ENCODE measurements at places on chromosomes 4 and X.
A peak's percentile ranks its signal among the peaks of the same experiment; 100 is the strongest.

- no peak for DNase-seq
These were observed 109.5 kb downstream of the TAB3 start for GRCh38 chrX:30779453-30780030.

DNA sequence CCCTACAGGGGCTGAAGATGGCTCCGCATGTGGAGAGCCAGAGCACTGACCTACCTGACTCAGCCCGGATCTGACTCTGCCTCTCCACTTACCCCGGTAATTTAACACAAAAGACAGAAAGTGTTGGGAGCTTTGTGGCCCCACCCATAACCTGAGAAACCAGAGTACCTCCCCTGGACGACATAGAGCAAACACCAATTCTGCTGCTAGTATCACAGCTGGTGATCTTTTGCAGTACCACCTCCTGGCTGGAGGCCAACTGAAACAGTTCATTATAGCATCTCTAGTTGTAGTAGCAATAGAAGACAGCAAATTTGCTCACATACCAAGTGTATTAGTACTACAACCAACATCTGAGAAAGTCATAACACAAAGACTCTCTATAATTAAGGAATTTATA is 443.9 kb downstream of the KLHL4 start:
- DNase-seq, result no peak

- DNase-seq, result peak; percentile 9
These were observed 306.7 kb upstream of the MAOA start for GRCh38 chrX:43349363-43349762.

GRCh38 chr4:165481053-165481835 is 102.4 kb downstream of the CPE start:
- no peak for DNase-seq

- DNase-seq, result no peak
These were observed 145.5 kb upstream of the NAP1L5 start for GRCh38 chr4:88843067-88843685.

DNA sequence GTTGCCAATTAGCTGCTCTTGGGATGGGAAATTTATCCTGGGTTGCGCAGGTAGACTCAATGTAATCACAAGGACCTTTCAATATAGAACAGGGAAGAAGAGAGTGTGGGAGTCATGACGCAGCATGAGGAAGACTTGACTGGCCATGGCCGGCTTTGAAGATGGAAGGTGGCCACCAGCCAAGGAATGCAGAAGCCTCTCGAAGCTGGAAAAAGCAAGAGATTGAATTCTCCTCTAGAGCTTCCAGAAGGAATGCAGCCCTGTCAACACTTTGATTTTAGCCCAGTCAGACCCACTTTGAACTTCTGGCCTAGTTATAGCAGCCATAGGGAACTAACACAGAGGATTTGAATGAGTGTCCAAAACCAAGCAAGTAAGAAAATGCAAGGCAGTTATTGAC is 14.7 kb upstream of the SH3KBP1 start:
- DNase-seq, result peak; percentile 33

- DNase-seq, result peak; percentile 41
These were observed at the start of gene SLC10A4 for GRCh38 chr4:48483006-48483776. TSS of gene SLC10A4 (plus strand) at chr4:48483343. CDS start at chr4:48483562, 219 bp downstream.

DNA sequence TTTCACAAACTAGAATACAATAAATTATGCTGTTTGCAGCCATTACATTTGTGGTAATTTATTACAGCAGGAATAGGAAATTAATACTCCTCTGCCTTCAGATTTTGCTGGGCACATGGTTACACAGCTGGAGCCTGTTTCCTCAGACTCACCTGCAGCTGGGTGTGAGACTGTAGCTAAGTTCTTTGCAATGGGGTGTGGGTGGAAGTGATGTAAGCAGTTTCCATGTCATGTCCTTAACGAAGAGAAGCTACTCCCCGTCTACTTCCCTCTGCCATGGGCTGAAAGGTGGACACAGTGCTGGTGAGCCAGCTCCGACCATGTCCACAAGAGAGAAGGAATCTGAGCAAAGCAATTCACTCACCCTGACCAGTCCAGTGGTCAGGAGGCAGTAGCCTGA is 18.2 kb downstream of the SH3KBP1 start:
- no peak for DNase-seq

- no peak for DNase-seq
These were observed 76.0 kb upstream of the MXD4 start for GRCh38 chr4:2337896-2338295.

DNA sequence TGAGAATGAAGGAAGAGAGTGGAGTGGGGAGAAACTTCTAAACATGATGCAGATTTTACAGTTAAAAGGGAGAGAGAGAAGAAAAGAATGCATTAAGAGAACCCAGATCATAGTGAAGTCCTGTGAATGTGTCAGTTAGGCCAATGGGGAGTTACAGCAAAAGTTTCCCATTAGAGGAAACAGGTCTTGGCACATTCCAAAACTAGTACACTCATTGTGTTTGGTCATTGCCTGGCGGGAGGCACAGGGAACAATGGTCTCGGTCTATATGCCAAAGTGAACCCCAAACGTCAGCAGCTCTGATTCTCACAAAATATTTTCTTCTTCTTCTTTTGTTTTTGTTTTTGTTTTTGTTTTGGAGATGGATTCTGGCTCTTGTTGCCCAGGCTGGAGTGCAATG is 284.5 kb upstream of the CTSO start:
- DNase-seq, result no peak

- no peak for DNase-seq
These were observed 5.3 kb downstream of the NPNT start for GRCh38 chr4:105900541-105900940.

GRCh38 chr4:59484944-59485343 is 1715.2 kb upstream of the ADGRL3 start:
- no peak for DNase-seq

DNA sequence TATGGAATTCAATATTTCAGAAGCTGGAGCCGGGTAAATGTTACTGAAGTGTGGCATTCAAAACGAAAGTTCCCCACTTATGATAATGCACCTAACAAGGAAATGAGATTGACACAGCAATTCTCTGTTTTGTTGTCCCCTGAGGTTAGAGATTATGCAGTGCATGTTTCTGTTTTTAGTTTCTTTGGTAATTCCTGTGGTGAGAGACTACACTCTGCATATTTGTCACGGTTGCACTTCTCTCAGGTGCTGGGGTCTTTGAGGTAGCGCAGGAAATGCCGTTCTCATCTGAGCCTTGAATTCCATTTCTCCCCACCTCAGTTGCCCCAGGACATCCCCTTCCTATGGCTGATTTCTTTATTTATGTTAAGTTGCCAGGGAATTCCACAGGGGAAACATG is 15.3 kb upstream of the BEND4 start:
- no peak for DNase-seq

GRCh38 chrX:120305531-120306141 is 5.6 kb downstream of the TMEM255A start:
- no peak for DNase-seq

GRCh38 chr4:8939160-8939839 is 67.7 kb upstream of the HMX1 start:
- peak; percentile 6 for DNase-seq

DNA sequence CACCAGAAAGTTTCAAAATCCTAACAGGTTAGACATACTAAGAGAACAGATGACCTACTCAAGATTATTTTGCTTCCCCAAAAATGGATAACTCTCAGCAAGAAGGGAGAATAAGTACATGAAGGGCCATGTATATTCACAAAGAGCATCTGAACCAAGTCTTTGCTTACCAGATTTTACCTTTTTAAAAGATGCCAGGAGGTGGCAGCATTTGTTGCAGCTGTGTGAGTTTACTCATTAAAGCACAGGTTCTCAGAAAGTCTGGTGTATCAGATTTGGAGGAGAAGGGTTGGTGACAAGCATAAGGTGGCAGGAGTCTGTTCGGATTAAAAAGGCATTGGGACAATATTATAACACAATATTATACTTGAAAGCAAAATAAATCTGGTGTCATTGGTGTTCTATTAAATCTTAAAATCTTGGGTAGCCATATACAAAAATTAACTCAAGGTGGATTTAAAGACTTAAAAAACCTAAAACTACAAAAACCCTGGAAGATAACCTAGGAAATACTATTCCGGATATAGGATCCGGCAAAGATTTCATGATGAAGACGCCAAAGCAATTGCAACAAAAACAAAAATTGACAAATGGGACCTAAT is 51.3 kb upstream of the NFKB1 start:
- peak; percentile 55 for DNase-seq

GRCh38 chr4:6710282-6710681 is 617 bp upstream of the MRFAP1L1 start:
- DNase-seq, result no peak

DNA sequence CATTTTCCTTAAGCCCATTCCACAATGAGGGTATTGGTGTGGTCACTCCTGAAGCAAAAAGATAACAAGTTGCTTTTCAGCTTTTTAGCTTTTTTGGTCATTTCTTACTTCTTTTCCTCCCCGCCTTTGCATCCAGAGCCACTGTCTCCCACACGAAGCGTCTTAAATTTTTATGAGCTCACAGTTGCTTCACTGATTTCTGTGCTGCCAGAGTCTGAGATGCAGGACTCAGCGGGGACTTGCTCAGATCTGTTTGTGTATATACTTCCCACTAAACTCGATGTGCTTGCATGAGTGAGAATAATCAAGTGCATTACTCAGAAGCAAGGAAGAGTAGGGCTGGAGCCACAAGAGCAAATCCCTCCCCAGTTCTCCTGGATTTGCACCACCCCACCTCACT is 80.2 kb upstream of the FHL1 start:
- DNase-seq, result no peak

DNA sequence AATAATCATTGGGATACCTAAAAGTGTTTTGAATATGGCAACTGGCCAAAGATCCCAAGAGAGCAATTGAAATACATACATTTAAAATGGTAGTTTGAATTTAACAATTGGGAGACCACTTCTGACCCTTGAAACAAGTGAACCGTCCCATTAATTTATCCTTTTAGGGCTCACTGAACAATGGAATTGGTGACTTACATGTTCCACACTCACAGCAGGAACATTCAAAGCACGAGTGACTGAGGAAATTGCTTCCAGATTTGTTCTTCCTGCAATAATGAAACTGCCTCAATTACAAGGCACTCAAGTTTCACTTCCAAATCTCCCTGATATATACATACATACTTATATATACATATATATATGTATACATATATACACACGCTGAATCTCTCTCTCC is 20.6 kb downstream of the SLC39A8 start:
- no peak for DNase-seq

Data from GM03348 (cell line).